ELF-1 (cell line): ENCODE measurements at places on chromosomes 11 and 22.

- DNase-seq = no peak
These were observed 27.9 kb upstream of the MOB2 start for GRCh38 chr11:1514336-1515061.

GRCh38 chr22:19942157-19943081 lies 801 bp upstream of the TXNRD2 start:
- peak; percentile 47 for DNase-seq

GRCh38 chr11:69002570-69003231 lies 10.3 kb downstream of the MRGPRF start:
- no peak for DNase-seq

DNA sequence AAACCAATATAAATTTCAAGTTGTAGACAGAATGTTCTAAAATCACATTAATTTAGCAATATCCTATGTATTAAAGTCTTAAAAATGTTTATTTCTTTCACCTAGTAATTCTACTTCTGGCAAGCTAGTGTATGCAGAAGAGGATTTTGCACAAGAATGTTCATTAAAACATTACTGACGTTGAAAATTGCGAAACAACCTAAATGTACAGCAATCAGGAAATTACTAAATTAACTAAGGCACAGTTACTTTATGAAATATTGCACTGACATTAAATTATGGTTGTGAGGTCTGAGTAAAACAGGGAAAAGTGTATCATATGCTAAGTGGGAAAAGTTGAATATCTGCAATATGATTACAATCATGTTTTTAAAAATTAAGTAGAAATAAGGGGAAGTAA lies 4.1 kb downstream of the SLC36A4 start:
- DNase-seq = no peak

- no peak for DNase-seq
These were observed 12.9 kb upstream of the ARHGAP42 start for GRCh38 chr11:100674212-100674611.

DNA sequence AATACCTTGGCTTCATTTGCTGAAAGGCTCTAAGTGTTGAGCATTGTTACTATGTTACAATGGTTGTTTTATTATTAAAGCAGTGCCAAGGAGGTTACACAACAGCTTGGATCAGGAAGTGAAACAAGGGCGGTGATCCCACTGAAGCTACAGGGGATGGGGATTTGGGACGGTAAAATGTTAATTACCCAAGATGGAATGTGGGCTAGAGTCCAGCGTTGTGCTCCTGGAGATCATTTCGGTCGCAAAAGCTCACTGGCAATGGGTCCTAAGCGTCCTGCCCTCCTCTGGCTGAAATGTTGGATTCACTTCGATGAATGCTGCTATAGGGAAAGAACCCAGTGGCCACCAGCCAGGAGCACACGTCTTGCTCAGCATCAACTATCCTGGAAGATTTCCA lies 48.3 kb downstream of the FAM83F start:
- no peak for DNase-seq

- DNase-seq = no peak
These were observed 370.1 kb downstream of the OPCML start for GRCh38 chr11:133162227-133162626.

- peak; percentile 59 for DNase-seq
These were observed 23.9 kb upstream of the RBFOX2 start for GRCh38 chr22:36052505-36052941.

- no peak for DNase-seq
These were observed 23.2 kb downstream of the RTN4RL2 start for GRCh38 chr11:57483562-57483918.

DNA sequence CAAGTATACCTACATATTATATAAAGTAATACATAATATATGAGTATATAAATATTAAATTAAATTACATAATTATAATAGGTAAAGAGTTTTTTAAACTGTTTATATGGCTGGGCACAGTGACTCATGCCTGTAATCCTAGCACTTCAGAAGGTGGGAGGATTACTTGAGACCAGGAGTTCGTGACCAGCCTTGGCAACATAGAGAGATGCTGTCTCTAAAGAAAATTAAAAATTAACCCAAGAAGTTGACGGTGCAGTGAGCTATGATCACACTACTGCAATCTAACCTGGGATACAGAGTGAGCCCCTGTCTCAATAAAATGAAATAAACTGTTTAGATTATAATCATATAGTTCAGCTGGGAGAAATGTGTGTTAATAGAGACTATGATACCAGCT lies 363.0 kb downstream of the DDX10 start:
- DNase-seq = no peak

DNA sequence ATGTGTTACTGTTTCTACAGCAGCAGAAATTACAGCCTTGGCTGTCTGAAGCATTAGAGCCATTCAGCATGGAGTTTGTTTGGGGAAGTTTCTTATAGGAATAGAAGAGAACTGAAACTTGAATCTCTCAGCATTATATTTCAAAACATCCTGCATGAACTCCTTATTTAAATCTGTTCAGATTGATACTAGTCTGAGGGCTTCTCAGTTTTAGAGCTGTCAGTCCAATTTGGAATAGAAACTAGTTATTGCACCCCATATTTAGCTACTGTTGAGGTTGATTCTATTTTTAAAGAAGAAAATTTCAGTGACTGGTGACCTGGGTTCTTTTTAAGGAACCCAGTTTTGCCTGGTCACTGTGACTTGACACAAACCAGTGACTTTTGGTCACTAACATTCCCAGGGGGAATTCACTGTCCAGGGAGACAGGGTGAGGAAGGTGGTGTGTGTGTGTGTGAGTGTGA lies 126.0 kb upstream of the TTC12 start:
- no peak for DNase-seq
